Stimulated activated CD4-positive, alpha-beta T cell treated with anti-CD3 and anti-CD28 coated beads, Interleukin-12 subunit alpha, Interleukin-12 subunit beta, amount 100 ng/mL, for 4 hours (primary cell): ENCODE measurements at places on chromosomes 16 and 17.

DNA sequence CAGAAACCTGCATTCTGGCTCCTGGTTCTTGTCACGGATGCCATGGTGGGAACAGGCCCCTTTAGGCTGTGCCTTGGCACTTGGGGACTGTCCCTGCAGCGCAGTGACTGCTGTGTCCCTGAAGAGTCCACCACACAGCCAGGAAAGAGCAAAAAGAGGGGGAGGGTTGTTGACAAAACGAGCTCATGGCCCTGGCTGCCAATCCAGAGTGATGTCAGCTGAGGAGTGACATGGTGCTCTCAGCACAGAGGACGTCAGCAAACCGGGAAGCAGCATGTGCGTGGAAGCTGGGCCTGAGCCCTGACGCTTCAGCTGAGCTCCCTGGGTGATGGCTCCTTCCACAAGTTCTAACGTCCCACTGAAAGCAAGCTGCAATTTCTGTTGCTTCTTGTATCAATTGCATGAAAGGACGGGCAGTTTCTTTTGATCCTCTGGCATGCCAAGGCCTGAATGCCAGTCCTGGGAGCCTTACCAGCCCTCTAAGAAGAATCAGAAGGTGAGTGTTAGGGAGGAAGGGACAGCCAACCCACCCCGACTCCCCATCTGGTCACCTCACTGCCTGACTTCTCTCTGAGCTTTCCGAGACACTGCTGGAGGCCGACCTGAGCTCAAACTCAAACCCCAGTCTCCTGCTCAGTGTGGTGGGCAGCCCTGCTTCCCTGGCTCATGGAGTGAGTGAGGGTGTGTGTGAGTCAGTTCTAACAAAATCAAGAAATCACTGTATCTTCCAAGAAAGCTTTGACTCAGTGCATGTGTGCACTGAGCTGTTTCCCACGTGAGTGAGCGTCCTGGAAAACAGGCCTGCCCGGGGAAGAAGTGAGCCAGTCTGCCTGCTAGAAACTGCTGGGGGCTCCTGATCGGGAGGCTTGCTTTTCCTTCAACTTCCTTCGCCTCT is 14.7 kb upstream of the WNT3 start:
- no peak for DNase-seq

DNA sequence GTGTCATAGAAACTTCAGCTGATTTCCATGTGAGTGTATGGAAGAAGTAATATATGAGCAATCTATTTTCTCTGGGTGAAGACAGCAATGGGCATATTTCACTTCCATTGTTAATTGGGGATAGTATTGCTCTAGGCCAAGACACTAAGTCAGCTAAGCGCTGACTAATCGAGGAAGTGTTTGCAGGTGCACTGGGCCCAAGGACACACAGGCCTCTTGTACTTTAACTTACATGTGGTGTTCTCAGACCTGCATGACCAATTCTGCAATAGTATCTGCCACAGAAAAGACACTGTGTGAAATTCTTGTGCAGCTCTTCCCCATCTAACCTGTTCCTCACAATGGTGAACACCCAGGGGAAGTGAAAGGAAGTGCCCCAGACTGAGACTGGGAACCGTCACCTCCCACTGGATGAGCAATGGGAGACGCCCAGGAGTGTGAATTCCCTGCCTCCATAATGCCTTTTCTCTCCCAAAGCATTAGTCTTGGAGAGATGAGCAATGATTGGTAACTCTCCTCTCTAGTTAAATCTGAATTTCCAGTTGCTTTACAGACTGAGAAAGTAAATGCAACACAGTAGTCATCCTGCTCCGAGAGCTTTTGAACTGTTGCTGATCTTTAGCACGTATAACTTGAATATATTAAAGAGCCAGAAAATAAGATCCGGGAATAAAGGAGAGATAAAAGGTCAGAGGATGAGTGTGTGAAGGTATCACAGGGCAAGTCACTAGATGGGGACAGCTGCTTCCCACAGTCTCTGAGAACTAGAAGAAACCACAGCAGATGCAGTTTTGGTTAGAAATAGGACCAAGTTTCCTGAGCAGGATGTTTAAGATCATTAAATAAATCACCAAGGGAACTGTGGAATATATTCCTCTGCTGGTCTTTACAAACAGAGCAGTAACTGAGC is 82.6 kb downstream of the CDK5R1 start:
- DNase-seq, result no peak

DNA sequence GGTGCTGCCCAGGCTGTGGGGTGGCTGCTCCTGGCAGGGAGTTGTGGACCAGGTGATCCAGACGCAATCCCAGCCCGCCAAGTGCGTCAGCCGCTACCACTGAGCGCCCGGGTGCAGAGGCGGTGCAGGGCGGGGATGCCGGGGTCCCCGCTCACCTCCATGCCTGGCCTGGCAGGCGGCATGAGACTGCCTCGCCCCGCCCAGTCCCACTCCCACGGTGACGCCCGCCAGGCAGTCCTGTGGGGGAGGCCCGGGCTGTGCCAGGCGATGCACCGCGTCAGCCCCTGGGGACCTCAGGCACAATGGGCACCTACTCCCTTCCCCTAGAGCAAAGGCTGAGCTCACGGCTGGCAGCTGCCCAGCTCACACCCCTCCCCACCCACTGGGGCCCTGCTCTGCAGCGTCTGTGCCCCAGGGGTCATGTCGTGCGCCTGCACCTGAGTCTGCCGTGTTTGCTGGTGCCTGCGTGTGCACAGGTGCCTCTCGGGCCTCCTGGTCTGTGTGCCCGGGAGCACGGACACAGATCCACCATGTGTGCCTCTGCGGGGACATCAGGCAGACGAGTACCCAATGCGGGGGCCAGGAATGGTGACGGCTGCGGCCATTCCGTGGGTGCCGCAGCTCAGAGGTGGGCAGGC is 5.3 kb downstream of the RPUSD1 start:
- DNase-seq, result no peak

DNA sequence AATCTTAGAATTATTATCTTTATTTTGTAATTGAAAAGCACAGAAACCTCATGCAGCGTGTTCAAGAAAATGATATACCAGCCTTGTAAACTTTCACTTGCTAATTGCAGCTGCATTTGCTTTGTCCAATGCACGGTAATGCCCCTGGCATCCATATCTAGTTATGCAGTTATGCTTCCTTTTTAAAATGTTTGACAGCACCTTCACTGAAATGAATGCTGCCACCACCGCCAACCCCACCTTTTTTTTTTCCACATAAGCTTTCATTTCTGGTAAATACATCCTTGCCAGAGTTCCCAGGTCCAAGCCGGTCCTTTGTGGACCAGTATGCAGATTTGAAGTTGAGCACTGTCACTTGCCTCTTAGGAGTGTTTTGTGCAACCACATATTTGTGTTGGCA is 338.8 kb downstream of the WWOX start:
- no peak for DNase-seq

- no peak for DNase-seq
These were observed 2.9 kb upstream of the P4HB start for GRCh38 chr17:81863123-81863675.

DNA sequence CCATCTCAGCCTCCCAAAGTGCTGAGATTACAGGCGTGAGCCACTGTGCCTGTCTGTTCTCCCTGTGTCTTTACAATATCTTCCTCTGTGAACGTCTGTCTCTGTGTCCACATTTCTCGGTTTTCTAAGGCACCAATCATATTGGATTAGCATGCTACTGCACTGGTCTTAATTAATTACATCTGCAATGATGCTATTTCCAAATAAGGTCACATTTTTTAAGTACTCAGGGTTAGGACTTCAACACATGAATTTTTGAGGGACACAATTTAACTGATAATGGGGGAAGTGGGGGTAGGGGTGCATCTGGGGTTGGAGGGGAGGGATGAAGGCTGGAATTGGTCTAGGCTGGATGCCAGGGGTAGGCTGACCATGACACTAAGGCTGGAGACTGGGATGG is 102.6 kb downstream of the N4BP1 start:
- no peak for DNase-seq
